ENCODE measurements at places on chromosomes 12 and 14.

DNA sequence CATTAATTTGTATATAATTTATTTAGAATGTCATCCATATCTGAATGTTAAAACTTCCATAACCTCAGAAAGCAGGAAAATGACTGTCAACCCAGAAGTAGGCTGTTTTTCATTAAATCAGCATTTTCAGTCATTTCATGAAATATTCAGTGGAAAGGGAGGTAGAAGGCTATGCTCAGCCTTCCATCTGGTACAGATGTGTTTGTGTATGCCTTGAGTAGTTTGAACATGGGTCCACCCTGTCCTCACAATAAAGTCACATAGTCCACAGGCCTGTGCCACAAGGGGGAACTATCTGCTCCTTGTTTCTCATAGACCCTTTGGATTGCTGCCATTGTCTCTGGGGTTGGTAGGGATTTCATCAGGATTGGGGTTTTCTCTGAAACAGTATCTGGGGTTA, 9.1 kb downstream of the LACRT start:
- no peaks in the 10 kb centered on the region for H3K4me1 ChIP-seq
- H3K27ac ChIP-seq: no peak overlapping the region
- H3K4me3 ChIP-seq: no peak overlapping the region
- no peak for DNase-seq
- H3K27me3 ChIP-seq: peaks cover 37% of the 10 kb centered on the region
- peaks cover 3% of the 10 kb centered on the region for H3K36me3 ChIP-seq

GRCh38 chr12:5660238-5660637, 228.3 kb downstream of the NTF3 start:
- no peaks in the 10 kb centered on the region for H3K36me3 ChIP-seq
- no peaks in the 10 kb centered on the region for H3K4me1 ChIP-seq
- H3K27me3 ChIP-seq: peaks cover 1% of the 10 kb centered on the region
- no peak for DNase-seq

GRCh38 chr14:21852061-21852664, 178.5 kb upstream of the OR4E1 start:
- peaks cover 24% of the 10 kb centered on the region for H3K27me3 ChIP-seq
- DNase-seq: peak; percentile 55
- H3K4me3 ChIP-seq: peak overlapping the region; percentile 75
- peaks cover 5% of the 10 kb centered on the region for H3K36me3 ChIP-seq
- H3K4me1 ChIP-seq: peaks cover 13% of the 10 kb centered on the region

GRCh38 chr14:28375295-28375694, 391.3 kb upstream of the FOXG1 start:
- no peak for DNase-seq
- no peak overlapping the region for H3K27ac ChIP-seq
- H3K4me1 ChIP-seq: no peaks in the 10 kb centered on the region

- no peaks in the 10 kb centered on the region for H3K4me1 ChIP-seq
- H3K27me3 ChIP-seq: peaks cover 2% of the 10 kb centered on the region
- no peaks in the 10 kb centered on the region for H3K36me3 ChIP-seq
- DNase-seq: no peak
- no peak overlapping the region for H3K4me3 ChIP-seq
- no peak overlapping the region for H3K27ac ChIP-seq
Measured at GRCh38 chr14:85471744-85472143, 58.2 kb upstream of the FLRT2 start.

DNA sequence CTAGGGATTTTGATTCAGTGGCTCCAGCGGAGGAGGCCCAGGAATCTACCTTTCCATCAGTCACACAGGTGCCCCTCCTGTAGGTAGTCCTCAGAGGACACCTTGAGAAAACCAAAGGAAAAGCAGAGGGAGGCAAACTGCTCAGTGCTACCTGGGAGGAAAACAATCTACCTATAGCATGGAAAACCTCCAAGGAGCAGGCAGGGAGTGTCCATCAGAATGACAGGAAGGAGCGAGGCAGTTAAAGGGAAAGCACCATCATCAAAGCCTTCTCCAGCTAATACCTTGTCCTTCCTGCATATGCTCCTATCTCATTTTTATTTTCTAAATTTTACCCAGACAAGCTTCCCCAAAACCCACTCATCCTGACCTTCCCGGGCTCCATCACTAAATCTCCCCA, 25.4 kb downstream of the DPF3 start:
- no peaks in the 10 kb centered on the region for H3K4me1 ChIP-seq
- no peak overlapping the region for H3K27ac ChIP-seq
- DNase-seq: no peak
- peaks cover 11% of the 10 kb centered on the region for H3K36me3 ChIP-seq
- peaks cover 3% of the 10 kb centered on the region for H3K27me3 ChIP-seq
- no peak overlapping the region for H3K4me3 ChIP-seq

DNA sequence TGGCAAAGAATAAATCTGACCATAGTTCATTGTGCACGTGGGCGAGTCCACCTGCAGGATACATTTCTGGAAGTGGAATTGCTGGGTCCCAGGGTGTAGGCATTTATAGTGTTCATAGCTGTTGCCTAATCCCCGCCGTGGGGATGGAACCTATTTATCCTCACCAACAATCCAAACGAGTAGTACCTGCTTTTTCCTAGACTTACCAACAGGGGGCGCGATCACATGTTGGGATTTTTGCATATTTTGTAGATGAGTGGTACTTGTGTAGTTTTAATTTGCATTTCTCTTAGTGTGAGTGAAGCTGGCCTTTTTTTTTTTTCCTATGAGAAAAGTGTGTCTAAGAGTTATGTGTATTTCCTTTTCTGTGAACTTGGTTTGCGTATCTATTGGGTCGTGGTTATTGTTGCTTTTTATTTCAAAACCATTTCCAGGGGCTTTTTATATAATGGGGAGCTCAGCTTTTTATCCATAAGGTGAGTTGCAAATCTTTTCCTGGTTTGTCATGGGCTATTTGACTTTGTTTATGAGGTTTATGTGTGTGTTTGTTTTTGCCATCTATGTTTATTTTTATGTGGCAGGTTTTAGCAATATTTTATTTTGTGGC, 67.2 kb downstream of the CCDC92 start:
- peak; percentile 50 for DNase-seq
- H3K4me3 ChIP-seq: no peak overlapping the region
- peaks cover 6% of the 10 kb centered on the region for H3K27me3 ChIP-seq
- H3K36me3 ChIP-seq: no peaks in the 10 kb centered on the region

- H3K27me3 ChIP-seq: peaks cover 5% of the 10 kb centered on the region
- no peaks in the 10 kb centered on the region for H3K36me3 ChIP-seq
- H3K4me1 ChIP-seq: no peaks in the 10 kb centered on the region
Measured at GRCh38 chr12:2287589-2287988, 234.8 kb downstream of the CACNA1C start.

GRCh38 chr14:92540472-92541048, 27.0 kb downstream of the RIN3 start:
- H3K27me3 ChIP-seq: peaks cover 12% of the 10 kb centered on the region
- no peaks in the 10 kb centered on the region for H3K36me3 ChIP-seq
- H3K4me1 ChIP-seq: peaks cover 25% of the 10 kb centered on the region
- H3K27ac ChIP-seq: no peak overlapping the region
- no peak for DNase-seq

- H3K4me1 ChIP-seq: peaks cover 92% of the 10 kb centered on the region
- peak overlapping the region; percentile 85 for H3K27ac ChIP-seq
- peaks cover 8% of the 10 kb centered on the region for H3K36me3 ChIP-seq
Measured at GRCh38 chr12:57838594-57839302, 7.8 kb downstream of the CTDSP2 start.

DNA sequence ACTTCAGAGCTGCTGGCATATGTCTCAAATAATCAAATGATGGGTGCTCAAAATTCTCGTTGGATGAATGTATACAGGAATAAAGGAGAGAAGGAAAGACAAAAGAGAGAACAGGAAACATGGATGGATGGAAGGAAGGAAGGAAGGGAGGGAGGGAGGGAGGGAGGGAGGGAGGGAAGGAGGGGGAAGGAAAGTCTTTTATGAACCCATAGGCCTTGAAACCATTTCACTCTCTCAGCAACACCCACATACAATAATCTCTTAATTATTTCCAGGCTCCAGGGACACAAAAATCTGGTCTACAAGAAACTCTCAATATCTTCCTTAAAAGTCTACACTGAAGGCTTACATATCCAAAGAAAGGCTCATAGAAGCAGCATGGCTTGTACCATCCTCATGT, 363.4 kb upstream of the TMPO start:
- H3K27me3 ChIP-seq: peaks cover 7% of the 10 kb centered on the region
- no peak overlapping the region for H3K27ac ChIP-seq
- no peak for DNase-seq
- H3K4me3 ChIP-seq: no peak overlapping the region
- H3K36me3 ChIP-seq: no peaks in the 10 kb centered on the region

DNA sequence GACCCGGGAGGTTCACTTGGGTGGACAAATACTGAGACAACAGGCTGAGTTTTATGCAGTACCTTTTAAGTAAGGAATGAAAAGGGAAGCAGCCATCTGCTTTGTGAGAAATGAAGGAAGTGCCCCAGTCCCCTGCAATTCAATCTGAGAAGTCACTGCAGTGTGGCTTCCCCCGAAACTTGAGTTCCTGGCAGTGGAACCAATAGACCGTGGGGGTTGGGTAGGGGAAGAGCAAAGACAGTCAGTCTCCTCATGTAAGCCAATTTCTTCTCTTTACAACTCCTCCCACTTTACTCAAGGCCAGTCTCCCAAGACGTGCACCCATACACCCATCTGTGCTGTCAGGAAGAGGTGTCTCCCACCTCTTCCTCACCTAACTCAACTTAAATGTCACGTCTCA, 206.5 kb downstream of the BCAT1 start:
- peaks cover 4% of the 10 kb centered on the region for H3K36me3 ChIP-seq
- no peaks in the 10 kb centered on the region for H3K27me3 ChIP-seq
- DNase-seq: peak; percentile 28
- H3K4me3 ChIP-seq: no peak overlapping the region

GRCh38 chr12:77678621-77679020, 152.1 kb upstream of the NAV3 start:
- H3K4me3 ChIP-seq: no peak overlapping the region
- no peaks in the 10 kb centered on the region for H3K36me3 ChIP-seq
- no peak for DNase-seq
- H3K27ac ChIP-seq: no peak overlapping the region
- H3K27me3 ChIP-seq: no peaks in the 10 kb centered on the region

DNA sequence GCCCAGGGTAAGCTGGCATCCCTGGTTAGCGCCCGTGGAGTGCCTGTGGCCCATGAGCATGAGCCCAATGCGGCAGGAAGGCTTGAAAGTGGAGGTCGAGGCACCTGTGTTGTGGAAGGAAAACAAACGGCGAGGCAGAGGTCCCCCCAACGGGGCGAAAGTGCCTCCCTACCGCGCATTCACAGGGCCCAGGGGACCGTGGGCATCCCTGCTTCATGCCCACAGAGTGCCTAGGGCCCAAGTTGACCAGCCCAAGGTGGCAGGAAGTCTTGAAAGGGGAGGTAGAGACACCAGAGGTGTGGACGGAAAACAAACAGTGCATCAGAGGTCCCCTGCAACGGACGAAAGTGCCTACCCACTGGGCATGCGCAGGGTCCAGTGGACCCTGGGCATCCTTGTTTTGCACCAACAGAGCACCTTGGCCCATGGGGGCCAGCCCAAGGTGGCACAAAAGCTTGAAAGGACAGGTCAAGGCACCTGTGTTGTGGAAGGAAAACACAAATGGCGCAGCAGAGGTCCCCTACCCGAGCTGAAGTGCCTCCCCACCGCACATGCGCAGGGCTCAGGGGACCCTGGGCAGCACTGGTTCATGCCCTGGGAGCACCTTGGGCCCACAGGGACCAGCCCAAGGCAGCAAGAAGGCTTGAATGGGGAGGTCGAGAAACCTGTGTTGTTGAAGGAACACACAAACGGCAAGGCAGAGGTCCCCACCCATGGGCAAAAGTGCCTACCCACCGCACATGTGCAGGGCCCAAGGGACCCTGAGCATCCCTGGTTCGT, 377.5 kb downstream of the ALG10 start:
- no peak overlapping the region for H3K27ac ChIP-seq
- no peak for DNase-seq
- H3K36me3 ChIP-seq: no peaks in the 10 kb centered on the region
- no peaks in the 10 kb centered on the region for H3K27me3 ChIP-seq
- H3K4me1 ChIP-seq: no peaks in the 10 kb centered on the region

DNA sequence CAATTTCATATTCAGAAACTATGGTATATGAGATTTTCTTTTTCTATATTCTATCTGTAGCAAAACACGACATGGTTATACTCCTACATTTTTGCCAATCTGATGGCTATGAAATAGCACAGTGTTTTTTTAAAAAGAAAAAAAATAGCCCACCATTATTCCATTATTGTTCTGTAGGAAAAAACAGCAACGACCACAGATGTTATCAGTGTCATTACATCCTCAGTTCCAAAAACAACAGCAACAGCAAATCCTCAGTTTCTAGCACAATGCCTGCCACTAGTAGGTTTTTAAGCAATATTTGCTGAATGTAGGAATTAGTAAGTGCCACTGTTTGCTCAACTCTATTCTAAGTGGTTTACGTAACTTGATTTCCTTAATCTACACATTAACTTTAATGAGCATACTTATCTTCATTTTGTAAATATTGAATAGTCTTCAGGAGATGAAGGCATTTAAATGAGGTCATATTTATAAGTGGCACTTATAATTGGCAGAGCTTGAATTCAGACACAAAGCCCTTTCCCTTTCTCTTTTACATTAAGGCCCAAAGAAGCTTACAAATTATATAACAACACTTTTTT, 8.3 kb downstream of the RNASE6 start:
- H3K36me3 ChIP-seq: no peaks in the 10 kb centered on the region
- no peak overlapping the region for H3K4me3 ChIP-seq
- peaks cover 4% of the 10 kb centered on the region for H3K27me3 ChIP-seq
- H3K27ac ChIP-seq: no peak overlapping the region

DNA sequence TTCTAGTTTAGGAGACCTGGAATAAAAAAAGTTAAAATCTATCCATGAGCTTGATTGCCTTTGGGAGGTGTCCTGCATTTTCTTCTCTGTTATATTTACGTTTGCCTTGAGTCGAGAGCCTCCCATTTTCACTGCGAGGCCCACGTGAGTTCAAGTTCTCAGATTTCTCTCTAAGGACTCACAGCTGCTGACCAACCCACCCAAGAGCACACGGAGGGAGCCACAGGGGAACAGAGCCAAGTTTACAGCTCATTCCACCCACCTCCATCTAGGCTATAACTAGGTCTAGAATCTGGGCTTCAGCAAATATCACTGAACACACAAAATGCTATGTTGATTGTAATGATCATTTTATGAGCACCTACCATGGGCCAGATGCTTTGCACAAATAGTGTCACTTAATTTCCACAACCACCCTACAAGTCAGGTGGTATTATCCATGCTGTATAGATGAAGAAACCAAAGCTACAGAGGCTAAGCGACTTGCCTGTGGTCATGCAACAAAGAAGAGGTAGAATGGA, 16.7 kb downstream of the ALDH1L2 start:
- no peaks in the 10 kb centered on the region for H3K4me1 ChIP-seq
- H3K36me3 ChIP-seq: no peaks in the 10 kb centered on the region
- H3K27ac ChIP-seq: no peak overlapping the region
- peaks cover 11% of the 10 kb centered on the region for H3K27me3 ChIP-seq

DNA sequence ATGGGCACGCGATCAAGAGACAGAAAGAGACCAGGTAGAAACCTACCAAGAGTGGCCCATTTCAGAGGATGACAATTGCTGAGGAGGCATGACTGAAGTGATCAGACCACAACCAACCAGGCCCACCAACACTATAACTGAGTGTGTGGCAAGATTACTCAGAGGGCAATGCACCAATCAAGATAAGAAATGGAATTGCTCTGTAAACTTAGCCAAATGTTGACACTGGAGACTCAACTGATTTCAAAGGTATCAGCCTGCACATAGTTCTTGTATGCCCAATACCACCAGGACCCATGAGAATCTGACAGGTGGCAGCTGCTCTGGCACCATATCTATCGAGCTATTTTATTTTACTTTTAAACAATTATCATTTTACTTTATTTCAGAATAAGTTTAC, 128.9 kb downstream of the FOXN3 start:
- no peaks in the 10 kb centered on the region for H3K27me3 ChIP-seq
- H3K4me3 ChIP-seq: no peak overlapping the region
- H3K36me3 ChIP-seq: peaks cover 29% of the 10 kb centered on the region
- H3K27ac ChIP-seq: no peak overlapping the region
- no peak for DNase-seq
